ENCODE measurements at places on chromosomes 11 and 22.

- DNase-seq, result peak; percentile 99
Measured at GRCh38 chr11:73779084-73779902, 8.4 kb upstream of the MRPL48 start.

- no peak for DNase-seq
Measured at GRCh38 chr11:123603666-123604065, 50.8 kb downstream of the SCN3B start.

GRCh38 chr11:129854232-129854805 lies 38.7 kb downstream of the TMEM45B start:
- DNase-seq, result no peak

DNA sequence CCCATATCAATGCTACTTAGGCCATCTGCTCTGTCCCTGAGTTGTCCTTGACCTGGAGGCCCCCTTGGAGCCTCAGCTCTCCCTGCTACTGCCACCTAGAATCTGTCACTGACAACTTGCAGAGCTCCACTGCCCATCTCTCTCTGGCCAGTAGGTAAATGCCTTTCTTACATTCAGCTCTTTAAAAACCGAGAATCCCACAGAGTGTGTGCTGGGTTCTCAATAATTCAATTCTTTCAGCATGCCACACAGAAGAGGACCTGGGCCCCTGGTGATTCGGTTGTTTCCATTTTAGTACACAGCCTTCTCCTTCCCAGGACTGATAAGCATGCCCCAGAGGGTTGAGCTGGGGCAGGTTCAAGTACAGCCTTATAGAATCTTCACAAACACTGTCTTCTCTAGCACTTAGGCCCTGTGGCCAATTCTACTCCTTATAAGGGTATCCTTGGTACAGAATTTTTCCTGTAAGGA lies 22.0 kb upstream of the IPO7 start:
- no peak for DNase-seq

GRCh38 chr11:65992056-65992455 lies 9.9 kb downstream of the EIF1AD start:
- DNase-seq, result no peak

GRCh38 chr22:48496987-48497650 lies 1330.6 kb downstream of the BRD1 start:
- no peak for DNase-seq

- DNase-seq, result no peak
Measured at GRCh38 chr11:69874984-69875624, 55.9 kb upstream of the FGF3 start.

DNA sequence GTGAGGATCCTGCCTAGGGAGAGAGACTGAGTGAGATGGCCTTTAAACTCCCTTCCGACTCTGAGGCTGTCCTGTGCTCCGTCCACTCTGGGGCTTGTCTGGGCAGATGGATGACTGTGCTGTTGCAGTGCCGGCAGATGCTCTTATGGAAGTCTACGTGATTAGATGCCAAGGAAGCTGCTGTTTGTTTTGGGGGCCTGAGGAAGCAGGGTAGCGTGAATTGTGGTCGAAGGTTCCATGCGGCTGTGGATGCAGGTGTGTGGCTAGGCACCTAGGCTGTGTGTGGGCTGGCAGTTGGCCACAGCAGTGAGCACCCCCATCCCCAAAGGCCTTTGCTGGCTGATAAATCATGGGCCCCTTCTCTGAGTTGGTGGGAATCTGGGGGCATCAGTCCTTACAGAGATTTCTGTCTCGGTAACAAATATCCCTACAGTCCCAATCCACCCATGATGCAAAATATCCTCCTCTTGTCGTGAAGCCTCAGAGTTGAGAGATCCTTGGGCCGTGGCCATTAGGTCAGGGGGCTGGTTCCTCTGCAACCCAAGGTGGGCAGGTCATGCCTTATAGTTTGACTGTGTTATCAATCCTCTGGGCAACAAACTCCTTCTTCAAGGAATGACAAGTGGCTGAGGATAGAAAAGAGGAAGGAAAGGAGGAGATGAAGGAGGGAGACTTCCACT lies 31.2 kb downstream of the AMPD3 start:
- DNase-seq, result no peak

DNA sequence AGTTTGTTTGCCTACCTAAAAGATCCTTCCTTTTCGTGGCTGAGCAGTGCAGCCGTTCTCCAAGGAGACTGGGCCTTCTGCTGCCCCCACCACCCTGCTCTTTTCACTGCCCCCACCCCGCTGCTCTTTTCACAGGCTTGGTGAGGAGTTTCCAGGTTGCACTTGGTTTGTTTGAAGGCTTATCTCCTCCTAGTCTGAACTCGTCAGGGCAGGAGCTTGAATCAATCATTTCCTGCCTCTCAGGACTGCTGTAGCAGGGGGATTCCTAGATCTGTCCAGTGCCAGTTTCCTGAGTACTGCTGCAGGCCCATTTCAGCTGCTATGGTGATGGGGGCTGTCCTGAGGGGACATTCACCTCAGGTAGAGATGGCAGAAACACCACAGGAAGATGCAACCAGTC lies 10.0 kb downstream of the MED15 start:
- no peak for DNase-seq

DNA sequence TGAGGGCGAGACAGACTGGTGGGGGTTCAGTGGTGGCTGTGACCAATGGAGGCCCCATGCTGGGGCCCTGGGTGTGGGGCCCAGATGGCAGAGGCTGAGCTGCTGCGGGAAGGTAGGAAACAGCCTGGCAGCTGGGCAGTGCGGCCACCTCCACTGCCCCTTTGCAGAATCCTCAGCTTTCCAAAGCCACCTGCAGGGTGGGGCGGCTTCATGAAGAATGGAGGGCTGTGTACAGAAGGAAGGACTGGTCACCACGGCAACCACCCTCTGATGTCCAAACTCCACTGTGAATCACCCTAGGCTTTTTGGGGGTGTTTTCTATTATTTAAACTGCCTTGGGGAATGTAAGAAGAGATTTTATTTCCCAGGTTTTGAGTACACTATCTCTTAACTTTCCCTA lies 166.3 kb upstream of the NAV2 start:
- DNase-seq, result no peak

DNA sequence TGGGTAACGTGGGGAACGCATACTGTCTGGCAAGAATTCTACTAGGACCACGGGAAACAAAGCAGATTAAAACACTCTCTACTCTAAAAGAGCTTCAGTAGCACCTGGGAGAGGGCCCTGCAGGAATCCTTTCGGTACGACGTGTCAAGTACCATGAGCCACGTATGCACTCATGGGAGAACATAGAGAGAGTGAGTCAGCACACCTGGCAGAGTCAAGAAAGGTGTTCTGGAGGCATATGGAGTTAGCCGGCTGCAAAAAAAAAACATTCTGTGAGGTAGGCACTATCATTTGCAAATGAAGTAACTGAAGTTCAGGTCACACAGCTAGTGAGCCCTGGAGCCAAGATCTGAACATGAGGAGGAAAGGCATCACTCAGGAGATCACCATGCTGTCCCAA lies 71.1 kb upstream of the BID start:
- no peak for DNase-seq

- DNase-seq, result no peak
Measured at GRCh38 chr22:28002181-28002700, 83.2 kb upstream of the PITPNB start.

DNA sequence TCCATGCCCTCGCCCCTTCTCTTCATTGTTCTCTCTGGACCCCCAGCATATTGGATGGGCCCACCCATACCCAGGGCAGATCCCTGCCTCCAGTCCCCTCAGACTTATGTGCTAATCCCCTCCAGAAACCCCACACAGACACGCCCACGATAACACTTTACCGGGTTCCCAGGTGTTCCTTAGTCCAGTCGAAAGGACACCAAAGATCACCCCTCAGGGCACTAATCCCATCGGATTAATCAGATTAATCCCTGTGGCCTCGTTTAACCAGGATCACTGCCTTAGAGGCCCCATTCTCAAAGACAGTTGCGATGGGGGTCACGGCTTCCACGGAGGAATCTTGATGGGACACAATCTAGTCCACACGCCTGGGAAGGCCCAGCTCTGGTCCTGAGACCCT lies 80.8 kb downstream of the SHANK2 start:
- DNase-seq, result no peak

DNA sequence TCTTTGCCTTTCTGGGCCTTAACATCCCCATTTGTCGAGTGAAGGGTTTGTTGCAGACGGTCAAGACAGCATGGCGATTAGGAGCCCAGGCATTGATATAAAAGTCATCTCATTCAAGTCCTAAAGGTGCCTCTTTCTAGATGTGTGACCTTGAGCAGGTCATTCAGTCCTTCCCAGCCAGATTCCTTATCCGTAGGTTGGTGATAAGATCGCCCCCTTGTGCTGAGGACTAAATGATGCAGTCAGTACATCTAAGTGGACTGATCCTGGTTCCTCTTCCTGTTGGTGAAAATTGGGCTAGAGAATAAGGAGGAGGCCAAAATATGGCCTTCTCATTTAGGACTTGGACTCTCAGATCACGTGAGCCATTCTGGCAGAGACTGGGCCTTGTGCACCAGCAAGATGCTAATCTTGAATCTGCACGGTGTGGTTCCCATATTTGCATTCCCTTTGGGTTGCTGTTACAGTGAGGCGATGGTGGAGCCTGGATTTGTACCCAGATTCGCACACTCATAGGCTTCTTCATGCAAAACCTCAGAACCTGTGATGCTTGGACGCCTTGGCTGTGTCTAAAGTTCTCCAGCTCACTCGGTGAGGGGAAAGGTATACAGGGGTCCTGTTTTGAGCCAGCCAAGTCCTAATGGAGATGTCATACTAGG lies 156.8 kb downstream of the MYO18B start:
- no peak for DNase-seq

- no peak for DNase-seq
Measured at GRCh38 chr11:93517611-93518010, 25.6 kb downstream of the SMCO4 start.

- DNase-seq, result no peak
Measured at GRCh38 chr22:35863432-35863831, 145.8 kb downstream of the APOL5 start.

GRCh38 chr11:126561327-126561893 lies 205.9 kb downstream of the ST3GAL4 start:
- no peak for DNase-seq

All from stimulated activated CD4-positive, alpha-beta T cell treated with anti-CD3 and anti-CD28 coated beads, Interleukin-15, amount 100 ng/mL, for 48 hours (primary cell).